ENCODE measurements at places on chromosomes 2 and 18.

DNA sequence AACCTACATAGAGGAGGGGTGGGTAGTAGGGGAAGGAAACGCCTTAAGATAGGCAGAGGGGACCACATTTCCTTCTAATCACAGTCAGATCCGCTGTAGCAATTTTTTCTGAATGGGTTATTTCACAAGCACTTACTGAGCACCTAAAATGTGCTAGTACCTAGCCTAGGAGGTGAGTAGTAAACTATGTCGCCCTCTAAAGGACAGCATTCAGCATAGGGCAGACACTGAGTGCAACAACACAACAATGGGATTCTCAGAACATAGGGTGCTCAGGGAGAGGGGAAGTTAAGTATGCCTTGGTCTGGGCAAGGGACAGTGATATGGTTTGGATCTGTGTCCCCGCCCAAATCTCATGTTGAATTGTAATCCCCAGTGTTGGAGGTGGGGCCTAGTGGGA lies 166.1 kb upstream of the RAB6C start:
- no peak for DNase-seq

- no peak for DNase-seq
Observed at GRCh38 chr2:135285391-135285790, 233.3 kb downstream of the RAB3GAP1 start.

DNA sequence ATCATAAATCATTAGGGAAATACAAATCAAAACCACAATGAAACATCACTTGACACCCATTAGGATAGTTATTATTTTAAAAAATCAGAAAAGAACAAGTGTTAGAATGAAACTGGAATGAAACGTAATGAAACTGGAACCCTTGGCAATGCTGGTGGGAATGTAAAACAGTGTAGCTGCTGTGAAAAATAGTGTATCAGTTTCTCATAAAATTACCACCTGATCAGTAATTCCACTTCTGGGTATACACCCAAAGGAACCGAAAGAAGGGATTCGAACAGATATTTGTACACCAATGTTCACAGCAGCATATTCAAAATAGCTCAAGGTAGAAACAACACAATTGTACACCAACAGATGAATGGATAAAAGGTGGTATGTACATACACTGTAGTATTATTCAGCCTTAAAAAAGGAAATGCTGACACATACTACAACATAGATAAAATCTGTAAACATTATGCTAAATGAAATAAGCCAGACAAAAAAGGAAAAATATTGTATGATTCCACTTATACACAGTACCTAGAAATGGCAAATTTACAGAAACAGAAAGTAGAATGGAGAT lies 27.0 kb downstream of the ROCK1 start:
- DNase-seq, result no peak

GRCh38 chr18:7562491-7562890 lies 4.6 kb upstream of the PTPRM start:
- DNase-seq, result no peak

GRCh38 chr18:45667056-45667736 lies 51.9 kb downstream of the SLC14A2 start:
- DNase-seq, result no peak

- DNase-seq, result no peak
Observed at GRCh38 chr2:214549946-214550345, 139.1 kb downstream of the VWC2L start.

GRCh38 chr18:686339-687111 lies 25.9 kb downstream of the ENOSF1 start:
- DNase-seq, result no peak

GRCh38 chr18:62066102-62066818 lies 120.6 kb downstream of the PIGN start:
- no peak for DNase-seq

Measured in CD8-positive, alpha-beta T cell (primary cell).